Nephron progenitor cell (in vitro differentiated cells): ENCODE measurements at places on chromosomes 6 and 20.
A peak's percentile ranks its signal among the peaks of the same experiment; 100 is the strongest.

GRCh38 chr6:138869398-138869797, 73.5 kb downstream of the ECT2L start:
- no peak for DNase-seq

- DNase-seq, result no peak
Measured at GRCh38 chr20:19508449-19508848, 249.6 kb upstream of the RIN2 start.

DNA sequence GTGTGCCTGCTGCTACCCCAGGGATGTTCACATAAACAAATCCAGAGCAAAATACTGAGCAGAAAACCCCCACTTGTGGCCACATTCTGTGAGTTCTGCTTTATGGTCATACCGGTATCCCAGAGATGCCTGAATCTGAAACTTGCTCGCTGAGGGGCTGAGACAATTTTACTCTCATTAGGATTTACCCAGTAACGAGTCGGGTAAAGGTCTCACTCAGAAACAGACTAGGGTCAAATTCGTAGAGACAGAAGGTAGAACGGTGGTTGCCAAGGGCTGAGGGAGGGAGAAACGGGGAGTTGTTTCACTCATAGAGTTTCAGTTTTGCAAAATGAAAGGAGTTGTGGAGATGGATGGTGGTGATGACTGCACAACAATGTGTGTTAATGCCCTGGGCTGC, 45.4 kb upstream of the NKX2-2 start:
- no peak for DNase-seq

GRCh38 chr6:7960848-7961247, 50.3 kb upstream of the TXNDC5 start:
- no peak for DNase-seq

- no peak for DNase-seq
Measured at GRCh38 chr6:16196260-16196983, 42.0 kb upstream of the GMPR start.

DNA sequence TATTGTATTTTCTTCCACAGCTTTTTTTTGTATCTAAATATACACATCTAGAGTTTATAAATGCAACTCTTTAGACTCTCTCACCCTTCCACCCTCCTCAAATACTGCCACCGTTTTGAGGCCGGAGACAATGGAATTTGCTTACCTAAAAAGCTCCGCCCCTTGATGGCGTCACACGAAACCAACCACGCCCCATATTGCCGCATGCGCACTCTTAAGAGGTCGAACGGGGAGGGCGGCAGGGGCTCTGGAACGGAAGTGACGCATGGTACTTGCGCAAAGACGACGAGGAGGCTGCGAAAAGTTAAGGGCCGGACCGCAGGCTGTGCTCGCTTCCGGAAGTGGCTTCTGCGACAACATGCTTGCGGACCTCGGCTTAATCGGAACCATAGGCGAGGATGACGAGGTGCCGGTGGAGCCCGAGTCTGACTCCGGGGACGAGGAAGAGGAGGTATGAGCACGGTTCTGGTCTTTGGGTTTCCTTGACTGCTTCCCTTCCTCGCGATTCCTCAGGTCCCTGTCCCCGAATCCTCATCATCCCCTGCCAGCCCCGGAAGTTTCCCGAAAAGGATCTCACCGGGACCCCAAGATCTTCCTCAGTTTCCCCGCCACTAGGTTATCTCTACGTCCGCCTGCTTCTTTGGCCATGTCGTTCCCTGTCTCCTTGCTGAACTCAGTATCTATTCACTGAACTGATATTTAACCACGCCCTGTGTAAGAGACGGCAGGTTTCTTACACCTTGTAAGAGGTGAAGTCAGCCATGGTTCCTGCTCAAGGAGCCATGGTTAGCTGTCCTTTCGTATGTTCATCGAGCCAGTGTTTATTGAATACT, at the start of gene DDX27:
TSS of gene DDX27 (plus strand) at position 326 of the 833 bp plus-strand sequence. CDS start at position 359, 33 bp downstream.
- DNase-seq, result peak; percentile 95

DNA sequence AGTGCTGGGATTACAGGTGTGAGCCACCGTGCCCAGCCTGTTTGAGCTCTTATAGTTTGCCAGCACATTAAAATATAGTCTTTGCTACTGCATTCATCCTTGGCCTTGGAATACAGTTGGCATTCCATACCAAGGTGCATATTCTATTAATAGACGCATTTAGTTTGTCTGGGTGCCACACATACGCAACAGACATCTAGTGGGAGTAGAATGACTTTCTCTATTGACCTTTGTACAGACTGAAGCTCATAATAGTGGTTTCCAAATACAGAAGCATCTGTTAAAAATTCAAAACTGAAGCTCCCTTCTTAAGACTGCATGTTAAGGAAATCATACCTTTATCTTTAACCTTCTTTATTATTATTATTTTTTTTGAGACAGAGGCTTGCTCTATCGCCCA, 46.7 kb upstream of the FNDC1 start:
- DNase-seq, result no peak

- DNase-seq, result no peak
Measured at GRCh38 chr6:129104131-129104530, 221.2 kb downstream of the LAMA2 start.

GRCh38 chr6:162251257-162251656, 476.3 kb downstream of the PRKN start:
- DNase-seq, result no peak
